Stimulated activated CD4-positive, alpha-beta T cell treated with anti-CD3 and anti-CD28 coated beads, Interleukin-2, amount 100 ng/mL, for 24 hours (primary cell): ENCODE measurements at places on chromosomes 5 and 9.

DNA sequence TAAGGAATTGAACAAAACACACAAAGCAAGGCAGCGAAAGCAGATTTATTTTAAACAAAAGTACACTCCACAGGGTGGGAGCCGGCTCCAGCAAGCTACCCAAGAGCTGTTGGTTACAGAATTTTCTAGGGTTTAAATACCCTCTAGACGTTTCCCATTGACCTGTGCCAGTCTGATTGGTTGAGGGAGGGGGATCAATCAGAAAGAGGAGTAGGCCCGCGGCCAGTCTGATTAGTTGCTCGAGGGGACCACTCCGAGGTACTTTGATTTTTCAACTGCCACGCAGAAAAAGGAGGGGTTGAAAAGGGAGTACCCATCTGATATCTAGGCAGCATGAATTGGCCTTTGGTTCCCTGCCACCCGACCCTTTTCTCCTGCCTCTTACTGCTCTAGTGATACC, 998 bp downstream of the SRP19 start:
- no peak for DNase-seq

- no peak for DNase-seq
Observed at GRCh38 chr9:106421772-106422171, 441.2 kb upstream of the ZNF462 start.

DNA sequence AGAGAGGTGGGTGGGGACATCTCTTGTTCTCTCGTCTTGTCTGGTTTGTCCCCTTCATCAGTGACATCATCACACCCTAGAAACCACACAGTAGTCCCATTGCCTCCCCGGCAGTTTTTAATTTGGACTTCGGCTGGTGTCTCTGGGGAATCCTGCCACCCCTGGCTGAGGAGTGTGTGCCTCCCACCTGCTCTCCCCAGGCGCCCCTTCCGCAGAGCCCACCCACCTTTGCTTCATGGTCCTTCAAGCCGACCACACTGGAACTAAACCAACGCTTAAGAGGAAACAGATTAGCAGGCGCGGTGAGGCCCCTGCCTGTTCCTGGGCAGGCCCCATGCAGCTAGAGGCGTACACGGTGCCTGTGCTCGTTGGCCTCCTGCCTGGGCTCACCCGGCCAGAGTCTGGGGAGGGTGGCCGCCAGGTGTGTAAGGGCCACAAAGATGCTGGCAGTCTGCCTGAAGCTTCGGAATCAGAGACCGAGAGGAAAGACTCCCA, 107.6 kb upstream of the SPRY4 start:
- peak; percentile 38 for DNase-seq

DNA sequence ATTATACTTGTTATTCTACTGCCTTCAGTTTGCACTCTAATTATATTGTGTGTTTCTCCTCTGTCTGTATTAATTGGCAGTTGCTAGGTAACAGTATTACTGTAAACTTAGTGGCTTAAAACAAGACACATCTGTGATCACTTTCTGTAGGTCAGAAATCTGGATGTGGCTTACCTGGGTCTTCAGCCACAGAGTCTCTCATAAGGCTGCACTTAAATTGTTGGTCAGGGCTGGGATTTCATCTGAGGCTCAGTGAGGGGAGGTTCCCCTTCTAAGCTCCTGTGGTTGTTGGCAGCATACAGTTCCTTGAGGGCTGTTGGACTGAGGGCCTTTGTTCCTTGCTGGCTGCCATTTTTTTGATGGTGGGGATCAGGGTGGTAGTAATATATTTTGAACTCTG, 68.8 kb downstream of the SLC44A1 start:
- DNase-seq, result no peak

DNA sequence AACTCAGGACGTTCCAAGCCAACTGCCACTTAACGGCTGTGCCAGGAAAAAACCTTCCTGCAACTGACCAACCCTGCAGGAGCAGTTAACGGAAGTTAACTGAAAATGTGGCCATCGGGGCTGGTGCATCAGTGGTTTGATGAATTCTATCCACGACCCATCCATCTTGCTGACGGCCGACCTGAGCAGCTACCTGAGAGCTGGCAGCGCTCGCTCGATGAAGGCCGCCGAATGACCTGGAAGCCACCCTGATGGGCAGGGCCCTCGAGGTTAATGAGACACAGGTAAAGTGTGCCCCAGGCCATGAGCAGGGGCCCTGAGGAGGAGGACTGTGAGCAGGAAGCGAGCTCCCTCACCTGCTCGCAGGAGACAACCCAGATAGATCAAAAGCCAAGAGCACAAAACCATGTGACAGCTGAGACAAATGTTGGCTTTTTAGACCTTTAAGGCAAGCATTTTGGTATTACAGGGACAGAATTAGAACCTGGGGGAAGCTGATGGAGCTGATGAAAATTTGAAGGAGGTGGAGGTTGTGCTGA, 35.3 kb upstream of the FLT4 start:
- DNase-seq, result no peak

GRCh38 chr9:78115073-78115472, 83.5 kb upstream of the GNAQ start:
- DNase-seq, result no peak

GRCh38 chr5:96628406-96628805, 33.8 kb upstream of the CAST start:
- DNase-seq, result no peak

GRCh38 chr5:103298117-103298516, 39.6 kb downstream of the MACIR start:
- no peak for DNase-seq

- no peak for DNase-seq
Observed at GRCh38 chr5:138942066-138942465, 66.9 kb upstream of the LRRTM2 start.

DNA sequence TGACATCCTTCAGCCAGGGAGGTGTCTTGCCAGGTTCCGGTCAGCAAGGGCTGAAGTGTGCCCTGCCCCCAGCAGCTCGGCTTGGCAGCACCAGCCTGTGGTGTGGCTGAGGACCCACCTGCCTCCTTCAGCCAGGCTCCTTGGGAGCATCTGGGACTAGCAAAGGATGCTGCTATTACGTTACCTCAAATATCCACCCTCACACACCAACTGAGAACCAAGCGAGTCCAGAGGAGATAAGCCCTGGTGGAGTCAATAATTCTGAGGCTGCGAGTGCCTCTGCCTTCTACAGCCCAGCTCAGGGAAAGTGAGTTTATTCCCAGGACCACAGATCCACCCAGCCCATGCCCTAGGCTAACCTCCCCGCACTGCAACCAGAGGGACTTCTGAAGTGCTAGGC, 57.1 kb upstream of the FSTL4 start:
- no peak for DNase-seq

DNA sequence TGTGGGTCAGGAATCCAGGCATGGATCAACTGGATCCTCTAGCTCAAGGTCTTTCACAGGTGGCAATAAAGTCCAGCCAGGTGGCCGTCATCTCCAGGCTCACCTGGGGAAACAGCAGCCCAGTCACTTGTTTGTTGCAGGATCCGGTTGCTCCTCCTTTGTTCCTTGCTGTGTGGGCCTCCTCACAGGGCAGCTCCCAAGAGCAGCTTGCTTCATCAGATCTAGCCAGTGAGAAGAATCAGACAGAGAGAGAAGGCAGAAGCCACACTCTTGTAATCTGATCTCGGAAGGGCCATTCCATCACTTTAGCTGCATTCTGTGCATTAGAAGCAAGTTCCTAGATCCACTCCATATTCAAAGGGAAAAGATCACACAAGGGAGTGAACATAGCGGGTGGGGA, 3.2 kb upstream of the HSD17B3 start:
- no peak for DNase-seq

DNA sequence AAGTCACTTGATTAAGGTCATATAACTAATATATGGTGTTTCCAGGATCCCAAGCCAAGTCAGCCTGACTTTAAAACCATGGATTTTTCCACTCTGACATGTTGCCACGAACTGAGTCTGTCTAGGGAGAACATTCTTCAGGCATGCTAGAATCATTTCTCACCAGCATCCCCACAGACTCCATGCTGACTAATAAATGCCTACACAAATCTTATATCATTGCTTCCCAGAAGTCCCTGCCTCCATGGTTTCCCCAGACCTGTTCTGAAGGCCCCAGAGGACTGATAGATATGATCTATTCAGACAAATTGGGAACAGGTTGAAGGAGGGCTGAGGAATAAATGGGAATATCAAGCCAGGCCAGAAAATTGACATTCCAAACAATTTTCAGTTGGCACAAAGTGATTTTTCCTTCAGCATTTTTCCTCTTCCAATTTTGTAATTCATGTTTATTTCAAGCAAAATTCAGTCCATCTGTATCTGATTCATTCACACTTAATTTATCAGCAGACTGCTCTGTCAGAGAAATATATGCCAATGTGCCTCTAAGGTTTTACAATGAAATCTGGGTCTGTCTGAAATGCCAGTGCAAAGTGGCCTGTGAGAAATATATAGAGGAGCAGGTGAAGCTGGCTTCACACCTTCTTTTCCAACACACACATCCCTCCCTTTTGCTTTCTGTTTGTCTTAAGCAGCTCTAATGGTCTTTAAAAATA, 413.6 kb upstream of the TNC start:
- DNase-seq, result no peak

DNA sequence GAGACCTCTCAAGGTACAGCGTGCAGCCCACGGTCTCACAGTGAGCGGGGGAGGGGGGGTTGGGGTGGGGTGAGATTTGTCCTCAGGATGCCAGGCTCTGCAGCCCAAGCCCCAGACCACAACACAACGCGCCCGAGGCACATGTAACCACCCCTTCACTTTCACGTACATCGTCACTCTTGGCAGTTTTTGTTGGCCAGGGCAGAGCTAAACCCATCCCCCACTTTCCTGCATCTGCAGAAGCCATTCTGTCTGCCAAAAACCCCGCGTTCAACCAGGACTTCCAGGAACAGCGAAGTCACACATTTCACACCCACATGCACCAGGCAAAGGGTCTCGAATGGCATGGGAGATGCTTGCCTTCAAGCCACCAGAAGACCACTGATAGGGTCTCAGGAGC, 9.4 kb upstream of the SMIM23 start:
- DNase-seq, result no peak

DNA sequence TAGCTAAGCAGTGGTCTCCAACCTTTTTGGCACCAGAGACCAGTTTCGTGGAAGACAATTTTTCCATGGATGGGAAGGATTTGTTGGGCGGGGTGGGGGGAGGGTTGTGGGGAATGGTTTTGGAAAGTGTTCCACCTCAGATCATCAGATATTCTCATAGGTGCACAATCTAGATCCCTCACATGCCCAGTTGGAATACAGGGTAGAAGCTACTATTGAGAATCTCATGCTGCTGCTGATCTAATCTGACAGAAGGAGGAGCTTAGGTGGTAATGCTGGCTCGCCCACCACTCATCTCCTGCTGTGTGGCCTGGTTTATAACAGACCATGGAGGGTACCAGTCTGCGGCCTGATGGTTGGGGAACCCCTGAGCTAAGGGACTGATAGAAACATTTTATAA, 662.7 kb upstream of the RGMB start:
- DNase-seq, result no peak

DNA sequence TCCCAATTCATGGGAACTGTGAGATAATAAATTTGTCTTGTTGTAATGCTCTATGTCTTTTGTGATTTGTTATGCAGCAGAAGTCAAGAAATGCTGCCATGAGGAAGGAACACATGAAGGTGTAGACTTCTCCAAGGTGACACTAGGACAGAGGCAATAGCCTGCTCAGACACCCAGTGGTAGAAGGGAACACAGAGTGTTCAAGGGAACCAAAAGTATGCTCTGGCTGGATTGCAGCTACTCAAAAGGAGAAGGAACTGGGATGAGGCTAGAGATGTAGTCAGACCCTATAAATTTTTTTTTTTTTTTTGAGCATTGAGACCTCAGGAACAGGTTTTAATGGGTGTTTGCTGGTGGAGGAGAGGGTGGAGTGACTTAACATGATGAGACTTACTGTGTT, 232.5 kb downstream of the PARP8 start:
- DNase-seq, result no peak

DNA sequence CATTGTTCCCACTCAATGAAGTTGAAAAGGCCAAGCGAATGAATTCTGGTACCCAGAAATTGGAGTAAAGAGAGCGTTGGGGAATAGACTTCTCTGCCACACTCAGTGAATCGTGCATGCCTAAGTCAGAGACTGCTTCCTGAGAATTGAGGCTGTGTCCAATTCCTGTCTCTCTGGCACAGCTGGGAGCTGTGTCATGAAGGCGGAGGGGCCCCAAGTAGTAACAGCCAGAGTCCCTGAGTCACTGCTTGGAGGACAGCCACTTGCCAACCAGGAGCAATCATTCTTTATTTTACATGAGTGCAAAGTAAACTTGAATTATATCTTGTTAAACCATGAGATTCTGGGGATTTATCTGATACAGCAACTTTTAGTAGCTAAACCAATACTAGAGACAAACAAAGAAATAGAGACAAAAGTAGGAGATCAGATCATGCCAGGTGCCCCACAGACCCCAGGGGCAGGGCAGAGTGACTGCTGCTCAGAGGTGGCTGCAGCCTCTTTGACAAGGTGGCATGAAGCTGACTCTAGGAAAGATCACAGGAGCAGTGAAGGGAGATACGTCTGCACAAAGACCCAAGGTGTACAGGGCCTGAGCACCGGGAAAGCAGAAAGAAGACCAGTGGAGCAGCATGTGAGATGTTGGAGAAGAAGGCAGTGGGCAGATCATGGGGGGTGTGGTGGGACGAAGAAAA, 246.0 kb downstream of the GADD45G start:
- no peak for DNase-seq

DNA sequence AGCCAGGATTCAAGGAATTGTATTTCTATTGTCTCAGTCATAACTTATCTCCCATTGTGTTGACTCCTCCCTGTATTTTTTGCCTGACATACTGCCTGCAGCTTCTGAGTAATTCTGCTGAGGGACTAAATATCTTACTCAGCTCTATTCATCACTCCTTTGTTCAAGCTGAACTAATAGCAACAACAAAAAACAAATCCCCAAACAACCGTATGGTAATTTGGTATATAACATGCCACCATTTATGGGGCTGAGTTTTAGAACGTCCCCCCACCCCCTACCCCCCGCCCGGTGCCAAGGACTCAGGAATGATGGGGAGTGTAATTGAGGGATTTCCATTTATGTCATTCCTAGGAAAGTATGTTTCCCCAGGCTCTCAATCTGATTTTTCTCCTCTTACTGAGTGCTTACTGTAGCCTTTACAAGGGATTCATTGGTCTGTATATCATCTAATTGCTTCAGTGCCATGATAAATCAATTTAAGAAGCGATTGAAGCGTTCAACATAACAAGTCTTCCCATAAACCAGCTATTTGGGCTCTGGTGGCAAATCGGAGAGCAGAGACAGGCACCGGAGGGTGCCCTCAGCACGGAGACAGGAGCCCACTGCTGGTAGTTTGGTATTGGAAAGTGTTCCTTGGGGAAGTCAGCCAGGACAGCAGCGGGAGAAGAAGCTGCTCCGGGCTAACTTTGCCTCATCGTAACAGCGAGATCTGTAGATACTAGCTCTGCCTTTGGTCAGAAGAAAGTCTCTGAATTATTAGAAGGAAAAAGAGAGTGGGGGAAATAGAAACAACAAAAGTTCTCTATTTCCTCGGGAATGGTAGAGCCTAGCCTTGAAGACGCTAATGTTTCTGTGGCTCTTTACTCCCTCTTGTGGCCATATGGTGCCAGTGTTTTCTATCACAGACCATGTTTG, 40.7 kb upstream of the HSD17B4 start:
- DNase-seq, result peak; percentile 54
